ENCODE measurements at places on chromosomes 4 and X.

DNA sequence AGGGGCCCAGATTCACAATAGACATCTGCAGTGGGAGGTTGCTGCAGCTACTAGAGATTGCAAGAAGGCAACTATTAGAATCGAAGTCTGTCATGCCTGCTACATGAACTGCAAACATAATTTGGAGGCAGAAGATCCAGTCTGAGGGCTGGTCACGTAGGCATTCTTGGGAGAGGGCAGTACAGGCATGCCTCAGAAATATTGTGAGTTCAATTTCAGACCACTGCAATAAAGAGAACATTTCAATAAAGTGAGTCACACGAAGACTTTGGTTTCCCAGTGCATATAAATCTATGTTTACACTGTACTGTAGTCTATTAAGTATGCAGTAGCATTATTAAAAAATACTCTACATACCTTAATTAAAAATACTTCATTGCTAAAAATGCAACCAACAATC, 585.8 kb upstream of the FAT1 start:
- DNase-seq = no peak

- no peak for DNase-seq
These were observed 290.3 kb upstream of the LDB2 start for GRCh38 chr4:17188547-17189400.

GRCh38 chr4:22389240-22389870, 126.5 kb downstream of the ADGRA3 start:
- peak; percentile 49 for DNase-seq

- no peak for DNase-seq
These were observed 630.1 kb upstream of the EPHA5 start for GRCh38 chr4:66300336-66300934.

- DNase-seq = no peak
These were observed 71.6 kb downstream of the STX18 start for GRCh38 chr4:4470208-4470607.

GRCh38 chrX:56733459-56734046, 4.5 kb downstream of the NBDY start:
- DNase-seq = peak; percentile 44

- peak; percentile 38 for DNase-seq
These were observed 103.6 kb downstream of the UCHL1 start for GRCh38 chr4:41360214-41360920.

- DNase-seq = no peak
These were observed 204.8 kb downstream of the PDGFC start for GRCh38 chr4:156766846-156767245.

DNA sequence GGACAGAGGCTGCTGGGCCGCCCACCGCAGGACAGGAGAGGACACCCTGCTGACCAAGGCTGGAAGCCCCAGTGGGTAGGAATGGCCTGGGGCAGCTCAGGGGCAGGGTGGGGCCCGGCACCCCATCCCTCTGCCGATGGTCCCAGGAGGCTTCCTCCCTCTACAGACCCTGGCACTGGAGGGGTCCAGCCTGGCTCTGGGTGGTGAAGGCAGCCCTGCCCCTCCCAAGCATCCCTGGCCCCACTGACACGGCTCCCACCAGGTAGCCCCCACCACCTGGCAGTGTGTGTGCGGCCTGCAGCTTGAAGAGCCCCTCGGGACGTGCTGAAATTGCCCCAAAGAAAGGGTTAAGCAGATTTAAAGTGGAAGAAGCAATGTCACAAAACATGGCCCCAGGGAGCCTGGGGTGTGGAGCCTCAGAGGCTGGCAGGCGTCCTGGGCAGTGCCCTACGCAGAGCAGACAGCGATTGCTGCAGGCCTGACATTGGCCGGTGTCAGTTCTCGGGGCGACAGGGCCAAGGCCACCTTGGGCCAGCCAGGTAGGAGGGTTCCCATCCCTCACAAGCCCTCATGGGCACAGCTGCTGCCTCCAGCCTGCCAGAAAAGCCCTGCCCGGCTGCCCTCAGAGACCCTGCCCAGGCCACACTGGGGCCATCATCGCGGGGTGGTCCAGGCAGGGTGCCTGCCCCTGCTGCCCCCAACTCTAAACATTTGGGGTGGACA, 80.5 kb downstream of the FAM53A start:
- no peak for DNase-seq

- DNase-seq = no peak
These were observed 77.9 kb downstream of the MTMR1 start for GRCh38 chrX:150771116-150771515.

DNA sequence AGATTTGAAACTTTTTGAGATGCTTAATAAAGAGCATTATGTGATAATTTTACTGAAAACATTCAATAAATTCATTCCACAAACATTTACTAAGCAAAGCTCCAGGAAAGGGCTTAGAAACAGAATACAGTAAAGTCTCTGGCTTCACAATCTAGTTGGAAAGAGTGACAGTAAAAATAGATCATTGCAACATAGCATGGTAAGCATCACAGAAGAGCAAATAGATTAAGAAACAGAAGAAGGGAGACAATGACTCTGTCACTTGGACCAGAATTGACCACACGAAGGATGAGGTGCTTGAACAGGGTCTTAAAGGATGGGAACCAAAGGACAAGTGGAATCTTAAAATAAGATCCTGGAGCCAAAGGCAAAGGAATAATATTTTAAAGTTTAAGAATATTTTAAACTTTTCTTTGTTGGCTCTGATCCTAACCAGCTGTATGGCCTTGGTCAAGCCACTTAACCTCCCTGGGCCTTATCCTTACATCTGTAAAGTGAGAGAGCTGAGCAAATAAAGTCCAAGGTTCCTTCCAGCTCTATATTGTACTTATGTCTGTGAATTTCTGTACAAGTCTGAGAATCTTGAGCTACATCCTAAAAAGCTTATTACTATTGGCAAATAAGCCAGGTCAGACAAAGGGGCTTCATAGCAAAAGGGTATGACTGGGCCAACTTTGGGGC, 33.9 kb downstream of the SEC24D start:
- no peak for DNase-seq

DNA sequence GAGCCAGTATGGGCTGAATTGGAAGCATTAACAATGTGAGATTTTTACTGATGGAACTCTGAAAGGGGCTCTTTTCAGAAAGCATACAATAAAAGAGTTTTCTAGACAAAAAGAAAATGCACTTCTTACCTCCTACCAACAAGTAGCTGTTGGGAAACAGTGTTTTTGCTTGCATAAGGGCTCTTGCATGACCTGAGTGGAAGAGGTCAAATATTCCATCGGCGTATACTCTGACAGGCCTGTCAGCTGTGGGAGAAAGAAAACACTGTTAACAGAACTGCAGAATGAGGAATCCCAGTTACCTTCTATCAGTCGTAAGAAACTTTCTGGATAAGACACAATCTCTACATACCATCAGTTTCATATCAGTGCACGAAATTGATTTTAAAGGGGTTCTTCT, 39.5 kb downstream of the PCYT1B start:
- DNase-seq = no peak

DNA sequence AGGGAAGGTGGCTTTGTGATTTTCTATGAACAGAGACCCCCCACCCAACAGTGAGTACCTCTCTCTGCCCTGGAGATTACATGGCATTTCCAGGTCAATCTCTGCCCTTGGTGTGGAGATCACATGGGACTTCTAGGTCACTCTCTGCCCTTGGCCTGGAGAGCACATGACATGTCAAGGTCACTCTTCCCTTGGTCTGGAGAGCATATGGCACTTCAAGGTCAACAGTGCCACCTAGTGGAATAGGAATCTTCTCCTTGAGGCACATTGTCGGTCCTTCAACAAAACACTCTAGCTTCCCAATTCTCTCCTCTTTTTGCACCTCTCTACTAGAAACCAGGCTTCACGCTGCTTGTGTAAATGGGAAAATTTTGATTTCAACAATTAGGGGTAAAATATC, 66.2 kb upstream of the TACR3 start:
- DNase-seq = peak; percentile 2

DNA sequence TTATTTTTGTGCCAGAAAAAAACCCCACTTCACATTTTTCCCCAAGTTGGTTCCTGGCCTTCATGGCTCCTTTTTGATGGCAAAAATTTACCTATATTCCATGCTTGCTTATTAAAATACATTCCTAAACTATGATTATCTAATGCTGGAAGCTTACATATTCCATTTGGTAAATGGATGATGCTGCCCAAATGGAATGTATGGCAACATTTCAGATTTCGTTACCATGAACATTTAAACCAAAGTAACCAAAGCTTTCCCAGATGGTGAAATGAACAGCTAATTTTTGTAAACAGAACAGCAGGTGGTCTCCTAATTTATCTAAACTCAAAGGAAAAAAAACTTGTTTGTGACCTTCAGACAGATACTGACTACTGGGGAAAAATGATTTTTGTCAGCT, 110.8 kb upstream of the TEX13A start:
- no peak for DNase-seq

GRCh38 chr4:144732584-144733428, 86.8 kb downstream of the HHIP start:
- no peak for DNase-seq

GRCh38 chr4:955161-955921, 18.0 kb downstream of the DGKQ start:
- no peak for DNase-seq

DNA sequence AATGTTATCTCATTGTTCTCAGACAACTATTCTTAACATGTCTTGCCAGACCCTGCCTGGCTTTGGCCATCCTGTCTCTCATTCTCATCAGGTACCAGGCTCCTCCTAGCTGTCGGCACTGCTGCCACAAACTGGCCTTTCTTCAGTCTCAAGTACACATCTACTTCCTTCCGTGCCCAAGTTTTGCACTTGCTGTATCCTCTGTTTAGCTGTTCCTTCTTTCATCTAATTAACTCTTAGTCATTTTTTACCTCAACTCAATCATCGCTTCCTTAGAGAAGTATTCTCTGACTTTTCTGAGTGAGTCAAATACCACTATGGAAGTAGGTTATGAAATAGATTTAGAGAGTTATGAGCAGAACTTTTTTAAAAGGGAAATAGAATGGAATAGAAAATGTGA, 19.7 kb downstream of the CXCL3 start:
- DNase-seq = no peak

DNA sequence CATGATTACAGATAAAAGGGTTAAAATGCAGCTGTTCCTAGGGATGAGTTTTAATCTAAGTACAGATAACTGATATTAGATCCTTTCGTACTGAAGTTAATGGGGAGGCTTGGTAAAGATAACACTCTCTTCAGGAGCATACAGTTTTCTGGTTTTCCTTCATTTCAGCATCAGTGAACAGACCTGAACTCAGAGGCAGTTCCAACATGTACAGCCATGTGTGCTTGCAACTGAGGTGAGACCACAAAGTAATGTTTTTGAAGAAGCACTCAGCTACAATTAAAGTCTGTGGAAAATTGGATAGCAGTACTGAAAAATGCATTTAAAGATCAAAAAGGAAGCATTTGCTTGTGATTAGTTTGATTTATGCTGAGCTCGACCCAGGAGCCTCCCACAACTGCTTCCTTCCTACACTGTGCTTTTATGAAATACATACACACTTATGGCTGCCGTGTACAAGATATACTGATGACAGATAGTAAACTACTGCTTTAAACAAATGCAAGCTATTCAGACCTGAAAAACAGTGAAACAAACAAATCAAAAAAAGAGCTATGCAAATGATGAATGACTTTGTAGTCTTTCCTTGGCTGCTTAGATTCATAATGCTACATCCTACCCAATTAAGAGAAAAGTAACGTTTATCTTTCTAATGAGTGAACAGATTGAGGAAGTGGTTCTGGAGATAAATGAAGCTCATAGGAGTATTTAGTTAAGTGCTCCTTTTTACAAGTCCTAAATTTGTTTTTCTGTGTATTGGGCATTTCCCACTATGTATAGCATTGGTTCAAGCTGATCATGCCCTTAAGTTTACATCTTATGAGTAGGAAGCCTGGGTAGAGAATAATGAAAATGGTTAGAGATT, 68.4 kb downstream of the PDLIM5 start:
- DNase-seq = no peak

DNA sequence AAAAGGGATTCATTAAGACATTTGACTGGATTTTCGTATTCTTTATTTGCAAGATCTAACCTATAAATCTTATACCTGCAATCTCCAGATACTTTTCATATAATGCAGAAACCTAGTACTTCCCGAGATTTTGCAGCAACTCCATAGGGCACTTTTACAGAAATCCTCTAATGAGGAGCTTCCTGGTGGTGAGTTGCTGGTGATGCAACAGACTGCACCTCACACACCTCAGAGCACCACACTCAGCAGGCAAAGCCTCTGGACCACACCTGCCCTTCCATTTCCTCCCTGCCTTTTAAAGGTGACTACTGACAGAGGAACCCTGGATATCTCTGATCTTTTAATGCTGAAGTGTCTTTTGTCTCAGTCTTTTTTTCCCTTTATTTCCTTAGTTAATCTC, 289.4 kb downstream of the TRAM1L1 start:
- no peak for DNase-seq

DNA sequence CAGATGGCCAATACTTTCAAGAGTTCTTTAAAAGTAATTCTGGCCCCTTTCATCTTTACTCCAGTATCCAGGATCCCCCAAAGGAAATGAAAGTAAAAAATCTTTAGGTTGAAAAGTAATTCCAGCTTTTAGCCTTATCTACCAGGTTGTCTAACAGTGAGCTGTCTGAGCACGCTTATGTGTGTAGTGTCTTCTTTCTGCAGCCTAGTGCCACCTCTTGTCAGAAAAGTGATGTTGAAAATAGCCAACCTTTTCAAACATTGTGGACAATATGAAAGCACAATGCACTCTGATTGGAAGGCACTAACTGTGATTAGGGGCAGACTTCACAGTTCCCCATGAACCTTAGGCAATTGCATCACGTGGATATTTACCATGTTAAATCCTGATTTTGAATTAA, 92.1 kb downstream of the RELL1 start:
- DNase-seq = no peak

- DNase-seq = no peak
These were observed 30.3 kb downstream of the AREG start for GRCh38 chr4:74475091-74475800.

- DNase-seq = no peak
These were observed 335.8 kb downstream of the SH3BGRL start for GRCh38 chrX:81537723-81538122.

DNA sequence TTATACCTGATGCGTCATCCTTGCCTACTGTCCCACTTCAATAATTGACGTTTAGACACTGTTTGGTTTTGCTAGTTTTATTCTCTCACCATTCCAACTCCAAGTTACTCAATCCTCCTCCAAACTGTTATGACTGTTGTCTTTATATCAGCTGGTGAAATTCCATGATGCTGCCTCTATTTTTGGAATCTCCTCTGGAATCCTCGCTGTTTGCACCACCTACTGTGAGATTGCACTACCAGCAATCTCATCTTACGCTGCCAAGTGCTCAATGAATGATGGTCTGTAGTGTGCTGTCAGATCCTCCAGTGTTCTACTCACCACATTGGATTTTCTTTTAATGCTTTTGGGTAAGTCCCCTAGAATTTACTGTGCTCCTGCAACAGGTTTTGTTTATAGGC, 13.2 kb upstream of the PCDH18 start:
- no peak for DNase-seq

- no peak for DNase-seq
These were observed 180.6 kb upstream of the MAP3K15 start for GRCh38 chrX:19695884-19696283.

Data from kidney capillary endothelial cell (primary cell).